ENCODE measurements at places on chromosomes 2 and 18. TPM values are rescaled to one million over a fixed set of nuclear protein-coding genes. Genes with fewer than 3 reads are reported as not detected.

DNA sequence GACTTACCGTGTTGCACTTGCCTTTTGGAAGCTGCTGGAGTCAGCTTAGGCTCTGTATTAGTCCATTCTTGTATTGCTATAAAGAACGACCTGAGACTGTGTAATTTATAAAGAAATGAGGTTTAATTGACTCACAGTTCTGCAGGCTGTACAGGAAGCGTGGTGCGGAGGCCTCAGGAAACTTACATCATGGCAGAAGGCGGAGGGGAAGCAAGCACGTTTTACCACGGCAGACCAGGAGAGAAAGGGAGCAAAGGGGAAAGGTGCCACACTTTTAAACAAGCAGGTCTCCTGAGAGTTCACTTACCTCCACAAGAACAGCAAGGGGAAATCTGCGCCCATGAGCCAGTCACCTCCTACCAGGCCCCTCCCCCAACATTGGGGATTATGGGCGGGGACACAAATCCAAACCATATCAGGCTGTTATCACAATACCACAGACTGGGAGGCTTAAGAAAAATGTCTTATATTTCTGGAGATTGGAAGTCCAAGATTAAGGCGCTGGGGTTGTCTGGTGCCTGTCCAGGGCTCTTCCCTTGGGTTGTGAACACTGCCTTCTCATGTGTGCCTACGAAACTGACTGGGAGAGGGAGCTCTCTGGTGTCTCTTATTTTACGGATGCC, 3.6 kb upstream of the D2HGDH start:
- peaks cover 31% of the 10 kb centered on the region for H3K4me1 ChIP-seq
- no peak overlapping the region for H3K4me3 ChIP-seq
- no peaks in the 10 kb centered on the region for H3K27me3 ChIP-seq
- DNase-seq = peak; percentile 46

DNA sequence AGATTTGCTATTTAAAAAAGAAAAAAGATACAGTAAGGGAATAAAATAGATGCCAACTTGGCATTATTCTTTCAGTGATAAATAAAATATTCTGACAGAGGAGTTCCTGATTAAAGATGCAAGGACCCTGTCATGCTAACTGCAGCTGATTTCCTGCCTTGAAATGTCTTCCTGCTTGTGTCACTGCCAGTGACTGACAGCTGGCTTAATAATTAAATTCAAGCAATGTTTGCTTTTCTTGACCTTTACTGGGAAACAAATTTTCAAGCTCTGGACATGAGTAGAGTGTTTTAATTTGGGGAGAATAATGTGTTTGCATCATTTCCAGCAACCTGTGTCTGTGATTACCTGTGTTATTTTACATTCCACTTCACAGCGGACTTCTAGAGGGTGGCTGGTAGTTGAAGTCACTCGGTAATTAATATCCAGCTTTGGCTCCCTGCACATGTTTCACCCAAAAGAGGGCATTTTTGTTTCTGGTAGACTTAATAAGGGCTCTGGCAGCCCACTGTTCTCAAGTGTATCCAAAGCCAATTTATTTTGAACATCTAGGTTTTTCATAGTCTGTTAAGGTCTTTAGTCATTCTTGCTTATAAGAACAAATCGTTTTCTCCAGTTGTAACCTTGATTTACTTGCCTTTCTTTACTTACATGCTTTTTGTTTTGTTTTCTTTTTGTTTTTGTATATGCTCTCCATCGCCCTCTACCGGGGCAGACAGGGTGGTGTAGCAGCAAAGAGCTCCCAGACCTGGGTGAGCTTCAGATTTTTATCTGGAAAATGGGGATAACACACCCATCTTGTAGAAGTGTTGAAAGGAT, 48.5 kb upstream of the PROKR1 start:
- peaks cover 6% of the 10 kb centered on the region for H3K27me3 ChIP-seq
- H3K27ac ChIP-seq = no peak overlapping the region
- H3K4me1 ChIP-seq = peaks cover 6% of the 10 kb centered on the region

- peaks cover 3% of the 10 kb centered on the region for H3K36me3 ChIP-seq
- no peak for DNase-seq
- H3K27me3 ChIP-seq = no peaks in the 10 kb centered on the region
- H3K4me1 ChIP-seq = no peaks in the 10 kb centered on the region
- H3K27ac ChIP-seq = no peak overlapping the region
Observed at GRCh38 chr2:109498906-109499305, 114.9 kb downstream of the SEPTIN10 start.

The CD28 gene
- total RNA-seq = 97.3 TPM

DNA sequence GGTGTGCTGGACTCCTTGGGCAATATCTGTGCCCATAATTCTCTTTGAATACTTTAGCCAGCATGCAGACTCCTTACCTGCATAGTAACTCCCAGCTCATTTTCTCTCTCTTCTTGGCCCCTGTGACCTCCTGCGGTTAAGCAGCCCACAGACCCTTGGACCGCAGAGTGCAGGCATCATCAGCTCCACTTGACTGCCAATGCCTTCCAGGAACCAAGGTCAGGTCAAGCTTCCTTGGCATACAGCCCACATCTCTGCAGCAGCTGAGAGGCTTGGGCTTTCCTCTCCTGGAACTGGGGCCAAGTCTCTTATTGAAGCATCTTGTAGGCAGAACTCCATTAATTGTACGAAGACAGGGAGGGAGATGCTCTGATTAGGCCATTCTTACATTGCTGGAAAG, 130.1 kb upstream of the PIEZO2 start:
- H3K4me3 ChIP-seq = no peak overlapping the region
- H3K36me3 ChIP-seq = no peaks in the 10 kb centered on the region
- no peaks in the 10 kb centered on the region for H3K27me3 ChIP-seq
- H3K4me1 ChIP-seq = no peaks in the 10 kb centered on the region

DNA sequence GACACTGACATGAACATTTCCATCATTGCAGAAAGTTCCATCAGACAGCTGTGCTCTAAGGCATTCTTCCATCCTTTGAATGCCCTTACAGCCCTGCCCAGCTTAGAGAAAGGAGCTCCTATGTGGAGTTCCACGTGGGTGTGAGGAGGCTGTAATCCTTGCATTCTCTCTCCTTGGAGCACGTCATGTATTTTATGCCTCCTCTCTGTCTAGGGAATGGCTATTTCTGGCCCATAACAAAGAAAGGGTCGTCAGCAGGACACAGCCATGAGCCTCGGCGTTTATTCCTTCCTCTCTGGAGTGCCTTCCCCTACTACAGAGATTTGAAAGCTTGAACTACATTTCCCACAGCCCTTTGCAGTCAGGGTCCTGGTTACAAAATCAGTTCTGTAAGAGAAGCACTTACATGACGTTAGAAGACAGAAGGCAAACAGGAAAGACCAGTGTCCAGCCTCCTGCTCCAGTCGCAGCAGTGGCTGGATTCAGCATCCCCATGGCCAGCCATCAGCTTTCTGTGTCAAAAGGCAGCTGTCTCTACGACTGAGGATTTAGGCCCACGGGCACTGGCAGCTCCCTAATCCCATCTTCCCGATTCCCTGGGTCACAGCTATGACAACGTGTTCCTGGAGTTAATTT, 234.9 kb downstream of the TFCP2L1 start:
- no peak overlapping the region for H3K27ac ChIP-seq
- no peaks in the 10 kb centered on the region for H3K4me1 ChIP-seq
- no peak for DNase-seq
- no peaks in the 10 kb centered on the region for H3K27me3 ChIP-seq
- H3K36me3 ChIP-seq = no peaks in the 10 kb centered on the region

DNA sequence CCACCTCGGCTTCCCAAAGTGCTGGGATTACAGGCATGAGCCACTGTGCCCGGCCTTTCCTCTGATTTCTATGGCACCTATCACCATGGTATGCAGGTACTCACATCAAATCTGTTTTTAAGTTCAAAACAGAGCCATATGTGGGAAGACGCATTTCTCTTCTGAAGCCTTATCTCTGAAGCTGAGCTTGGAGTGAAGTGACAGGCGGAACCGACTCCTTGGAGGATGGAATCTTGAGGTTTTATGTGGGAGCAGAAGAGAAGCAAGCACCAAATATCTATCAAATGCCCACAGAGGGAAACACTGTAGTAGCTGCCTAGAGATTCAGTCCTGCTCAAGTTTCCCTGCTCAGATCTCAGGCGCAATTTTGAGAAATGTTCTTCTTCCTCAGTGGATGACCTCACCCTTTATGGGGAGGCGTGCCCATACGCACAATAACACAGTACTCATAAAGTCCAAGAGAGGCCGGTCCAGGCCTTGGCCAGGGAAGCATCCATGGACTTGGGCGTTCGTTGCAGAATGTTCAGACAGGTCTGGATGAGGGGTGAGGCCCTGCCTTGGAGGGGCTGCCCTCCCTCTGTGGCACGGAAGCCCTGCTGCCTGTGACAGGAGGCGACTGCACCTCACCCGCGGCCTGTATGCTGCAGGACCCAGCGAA, 67.9 kb downstream of the HNRNPLL start:
- H3K4me1 ChIP-seq = no peaks in the 10 kb centered on the region
- H3K27me3 ChIP-seq = peaks cover 5% of the 10 kb centered on the region
- H3K4me3 ChIP-seq = no peak overlapping the region
- no peak for DNase-seq

- H3K4me3 ChIP-seq = no peak overlapping the region
- H3K27ac ChIP-seq = no peak overlapping the region
- no peaks in the 10 kb centered on the region for H3K4me1 ChIP-seq
- no peak for DNase-seq
- H3K27me3 ChIP-seq = peaks cover 15% of the 10 kb centered on the region
- no peaks in the 10 kb centered on the region for H3K36me3 ChIP-seq
Observed at GRCh38 chr2:235860871-235861270, 307.3 kb downstream of the GBX2 start.

- peak overlapping the region; percentile 33 for H3K27ac ChIP-seq
- no peaks in the 10 kb centered on the region for H3K27me3 ChIP-seq
- no peak overlapping the region for H3K4me3 ChIP-seq
Observed at GRCh38 chr18:9506046-9506792, 30.9 kb downstream of the RALBP1 start.

DNA sequence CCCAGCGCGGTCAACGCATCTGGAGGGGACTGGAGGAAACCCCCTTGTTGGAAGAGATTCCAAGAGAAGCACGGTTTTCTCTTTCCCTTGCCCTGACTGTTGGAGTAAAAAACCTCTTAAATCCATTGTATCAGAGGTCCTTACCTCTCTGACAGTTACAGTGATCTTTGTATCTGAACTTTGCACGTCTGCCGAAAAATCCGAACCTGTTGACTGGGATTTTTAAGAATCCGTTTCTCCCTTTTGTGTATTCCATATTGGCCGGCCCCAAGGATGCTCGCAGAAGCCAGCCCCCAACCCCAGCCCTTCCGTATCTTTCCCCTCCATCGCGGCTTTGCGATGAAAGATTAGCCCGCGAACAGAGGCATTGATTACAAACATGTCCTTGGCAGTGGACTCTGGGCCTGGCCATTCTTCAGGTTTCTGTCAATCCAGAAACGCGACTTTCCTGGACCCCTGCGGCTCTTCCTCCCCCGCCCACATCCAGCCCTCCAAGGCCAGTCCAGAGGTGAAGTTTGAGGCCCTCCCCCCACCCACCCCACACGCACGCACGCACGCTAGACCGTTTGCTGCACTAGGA, 4.6 kb upstream of the DLX1 start:
- no peak overlapping the region for H3K27ac ChIP-seq
- peaks cover 23% of the 10 kb centered on the region for H3K4me1 ChIP-seq
- H3K27me3 ChIP-seq = peaks cover 76% of the 10 kb centered on the region
- DNase-seq = no peak
- H3K36me3 ChIP-seq = peaks cover 6% of the 10 kb centered on the region
- H3K4me3 ChIP-seq = no peak overlapping the region

DNA sequence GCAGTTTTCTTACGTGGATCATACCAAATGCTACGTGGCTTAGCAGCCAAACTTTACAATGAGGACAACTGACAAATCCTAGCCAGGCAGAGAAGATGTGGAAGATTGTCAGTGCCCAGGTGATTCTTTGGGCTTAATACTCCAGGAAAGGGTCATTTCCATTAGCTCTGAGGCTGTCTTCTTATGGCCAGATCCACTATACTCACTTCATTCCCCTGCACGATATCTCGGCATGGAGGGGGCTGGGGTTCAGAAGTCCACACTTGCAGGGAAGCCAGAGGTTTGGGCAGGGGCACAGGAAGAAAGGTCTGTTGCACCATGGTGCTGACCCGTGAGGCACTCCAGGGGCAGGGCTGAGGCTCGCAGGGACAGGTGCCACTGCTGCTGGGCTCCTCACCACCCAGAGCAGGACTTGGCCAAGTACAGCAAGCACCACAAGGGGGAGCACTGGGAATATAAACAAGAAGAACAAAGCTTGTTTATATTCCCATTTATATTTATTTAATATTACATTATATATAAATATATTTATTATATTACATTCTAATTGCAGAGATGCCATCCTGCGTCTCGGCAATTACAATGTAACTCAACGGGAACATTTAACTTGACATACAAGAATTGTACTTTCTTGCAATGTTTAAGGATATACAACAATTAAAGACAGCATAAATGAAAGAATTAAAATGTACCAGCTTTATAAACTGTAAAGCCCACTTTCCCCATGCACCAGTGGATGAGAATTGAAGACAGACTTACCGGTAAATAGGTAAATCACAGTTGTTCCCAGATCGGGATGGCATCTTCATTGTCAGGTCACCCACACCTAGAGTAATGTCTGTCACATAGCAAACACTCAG, 27.2 kb downstream of the CLUL1 start:
- no peaks in the 10 kb centered on the region for H3K4me1 ChIP-seq
- H3K27me3 ChIP-seq = peaks cover 2% of the 10 kb centered on the region
- H3K4me3 ChIP-seq = no peak overlapping the region
- no peaks in the 10 kb centered on the region for H3K36me3 ChIP-seq
- DNase-seq = peak; percentile 85

The LBX2 gene
- 0.36 TPM for total RNA-seq

DNA sequence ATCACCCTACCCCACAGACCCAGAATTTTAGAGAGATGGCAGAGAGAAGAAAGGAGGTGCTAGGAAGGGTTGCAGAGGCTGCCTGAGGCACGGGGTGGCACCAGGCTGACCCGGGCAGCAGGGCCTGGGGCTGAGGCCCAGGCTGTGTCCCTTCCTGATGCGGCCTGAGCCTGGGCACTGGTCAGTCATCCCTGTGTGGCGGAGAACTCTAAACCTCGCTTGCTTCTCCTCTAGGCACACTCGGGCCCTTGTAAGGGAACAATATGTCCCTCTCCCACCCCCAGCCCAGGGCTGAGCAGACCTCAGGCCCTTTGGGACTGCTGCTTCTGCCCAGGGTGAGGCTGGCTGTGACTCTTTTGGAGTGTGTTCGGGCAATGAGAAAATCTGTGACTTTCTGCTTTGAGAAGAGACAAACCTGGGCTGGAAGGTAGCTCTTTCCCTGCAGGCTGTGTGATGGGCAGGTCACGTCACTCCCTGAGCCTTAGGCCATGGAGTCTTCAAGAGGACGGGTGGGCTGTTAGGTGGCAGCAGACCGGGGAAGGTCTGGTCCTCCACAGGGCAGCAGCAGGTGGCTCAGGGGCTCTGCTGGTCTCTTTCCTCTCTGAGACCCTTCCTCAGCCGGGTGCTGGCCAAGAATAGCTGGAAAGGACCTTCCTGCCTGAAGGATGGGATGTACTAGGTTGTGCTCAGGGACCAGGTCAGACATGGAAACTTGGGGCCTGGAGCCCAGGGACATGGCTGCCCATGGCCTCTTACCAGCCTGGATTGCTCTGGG, 96.8 kb downstream of the GLI2 start:
- no peak overlapping the region for H3K27ac ChIP-seq
- H3K4me3 ChIP-seq = no peak overlapping the region
- DNase-seq = no peak

GRCh38 chr2:195632856-195633572, 24.0 kb upstream of the SLC39A10 start:
- H3K27ac ChIP-seq = no peak overlapping the region
- DNase-seq = no peak
- H3K36me3 ChIP-seq = no peaks in the 10 kb centered on the region
- H3K4me1 ChIP-seq = peaks cover 5% of the 10 kb centered on the region
